ENCODE measurements at places on chromosomes 16 and 17.

GRCh38 chr17:7745748-7746470 lies 28.4 kb downstream of the DNAH2 start:
- DNase-seq: no peak

- no peak for DNase-seq
Measured at GRCh38 chr16:56935201-56935600, 3.3 kb downstream of the HERPUD1 start.

GRCh38 chr17:57662041-57662440 lies 83.1 kb downstream of the CCDC182 start:
- DNase-seq: no peak

DNA sequence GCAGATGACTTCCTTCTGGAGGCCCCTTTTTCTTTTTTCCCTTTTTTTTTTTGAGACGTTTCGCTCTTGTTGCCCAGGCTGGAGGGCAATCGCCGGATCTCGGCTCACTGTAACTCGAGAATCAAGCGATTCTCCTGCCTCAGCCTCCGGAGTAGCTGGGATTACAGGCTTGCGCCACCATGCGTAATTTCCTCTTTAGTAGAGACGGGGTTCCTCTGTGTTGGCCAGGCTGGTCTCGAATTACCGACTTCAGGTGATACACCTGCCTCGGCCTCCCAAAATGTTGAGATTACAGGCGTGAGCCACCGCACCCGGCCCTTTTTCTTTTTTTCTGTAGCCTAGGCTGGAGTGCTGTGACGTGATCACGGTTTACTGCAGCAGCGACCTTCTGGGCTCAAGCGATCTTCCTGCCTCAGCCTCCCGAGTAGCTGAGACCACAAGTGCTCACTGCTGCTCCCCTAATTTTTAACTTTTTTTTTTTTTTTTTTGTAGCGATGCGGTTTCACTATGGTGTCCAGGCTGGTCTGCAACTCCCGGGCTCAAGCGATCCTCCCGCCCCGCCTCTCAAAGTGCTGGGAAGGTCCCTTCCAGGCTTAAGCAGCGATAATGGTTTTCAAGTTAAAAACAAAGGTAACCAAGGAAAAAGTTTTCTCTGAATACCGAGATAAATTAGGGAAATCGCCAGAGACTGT lies 956 bp upstream of the IST1 start:
- no peak for DNase-seq

DNA sequence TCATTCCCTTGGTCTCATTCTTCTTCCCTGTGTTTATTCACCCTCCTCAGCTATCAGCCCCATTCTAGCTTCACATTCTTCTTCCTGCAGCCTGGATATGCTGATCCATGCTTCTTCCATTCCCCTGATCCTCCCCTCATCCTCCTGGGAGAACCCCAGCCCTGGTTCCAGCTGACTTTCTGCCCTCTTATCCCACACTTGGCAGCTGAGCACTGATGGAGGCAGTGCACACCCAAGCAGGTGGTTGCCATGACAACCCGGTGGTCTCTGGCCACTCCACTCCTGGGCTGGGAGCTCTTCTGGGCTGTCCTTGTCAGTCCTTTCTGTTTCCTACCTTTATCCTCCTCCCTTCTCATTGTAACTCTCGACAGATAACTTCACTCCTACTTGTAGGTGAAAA lies 16.7 kb upstream of the TUBG2 start:
- no peak for DNase-seq

DNA sequence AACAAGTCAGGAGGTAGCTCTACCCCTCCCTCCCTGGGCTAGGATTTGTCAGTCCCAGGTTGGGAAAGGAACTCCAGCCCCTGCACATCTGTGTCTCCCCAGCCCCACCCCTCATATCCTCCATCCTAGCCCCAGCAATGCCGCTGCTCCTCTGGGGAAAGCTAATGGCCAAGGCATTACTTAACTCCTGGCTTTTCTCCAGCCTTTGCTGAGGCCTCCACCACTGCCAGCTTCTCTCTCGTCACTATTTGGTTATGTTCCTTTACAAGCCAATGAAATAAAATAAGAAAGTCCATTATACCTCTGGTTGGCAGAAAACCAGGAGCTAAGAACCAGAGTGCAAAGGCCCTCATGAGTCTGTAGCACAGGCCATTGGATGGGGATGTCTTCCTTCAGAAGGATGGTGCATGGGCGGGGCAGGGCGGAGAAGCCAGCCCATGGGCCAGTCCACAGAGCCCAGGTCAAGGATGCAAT lies 171.0 kb downstream of the CCDC182 start:
- DNase-seq: no peak

DNA sequence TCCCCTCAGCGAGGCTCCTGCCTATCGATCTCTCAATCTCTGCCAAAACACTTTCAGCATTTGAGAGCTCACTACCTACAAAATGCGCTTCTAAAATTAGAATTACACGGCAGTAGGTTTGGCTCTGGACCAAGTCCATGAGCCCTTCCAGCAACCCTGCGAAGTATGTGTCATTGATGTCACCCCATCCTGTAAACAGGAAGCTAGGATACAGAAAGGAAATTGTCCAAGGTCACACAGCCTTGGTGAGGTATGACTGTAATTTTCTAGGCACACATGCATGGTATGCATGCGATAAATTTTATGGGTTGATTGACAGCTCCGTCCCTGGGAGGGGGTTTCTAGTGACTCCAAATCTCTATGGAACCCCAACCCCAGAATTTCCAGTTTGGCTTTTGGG lies 330.3 kb upstream of the CDH5 start:
- no peak for DNase-seq

- no peak for DNase-seq
Measured at GRCh38 chr17:40675905-40676304, 10.9 kb upstream of the KRT222 start.

DNA sequence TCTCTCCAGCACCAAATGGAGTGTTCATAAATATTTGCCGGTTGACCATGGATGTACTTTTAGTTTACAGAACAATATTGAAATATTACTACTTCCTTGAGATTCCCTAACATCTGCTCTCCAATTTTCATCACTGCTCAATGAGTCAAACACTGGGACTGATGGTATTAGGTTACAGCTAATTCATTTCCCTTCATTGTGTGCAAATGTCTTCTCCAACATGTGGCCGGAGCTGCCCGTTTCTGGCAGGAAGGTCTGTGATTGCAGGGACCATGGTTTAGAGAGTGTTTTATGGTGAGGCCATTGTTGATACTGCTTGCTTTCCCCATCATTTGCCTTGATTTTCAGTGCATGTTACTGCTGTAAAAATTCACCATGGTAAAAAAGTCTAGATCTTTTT lies 209.3 kb downstream of the HS3ST3B1 start:
- no peak for DNase-seq

DNA sequence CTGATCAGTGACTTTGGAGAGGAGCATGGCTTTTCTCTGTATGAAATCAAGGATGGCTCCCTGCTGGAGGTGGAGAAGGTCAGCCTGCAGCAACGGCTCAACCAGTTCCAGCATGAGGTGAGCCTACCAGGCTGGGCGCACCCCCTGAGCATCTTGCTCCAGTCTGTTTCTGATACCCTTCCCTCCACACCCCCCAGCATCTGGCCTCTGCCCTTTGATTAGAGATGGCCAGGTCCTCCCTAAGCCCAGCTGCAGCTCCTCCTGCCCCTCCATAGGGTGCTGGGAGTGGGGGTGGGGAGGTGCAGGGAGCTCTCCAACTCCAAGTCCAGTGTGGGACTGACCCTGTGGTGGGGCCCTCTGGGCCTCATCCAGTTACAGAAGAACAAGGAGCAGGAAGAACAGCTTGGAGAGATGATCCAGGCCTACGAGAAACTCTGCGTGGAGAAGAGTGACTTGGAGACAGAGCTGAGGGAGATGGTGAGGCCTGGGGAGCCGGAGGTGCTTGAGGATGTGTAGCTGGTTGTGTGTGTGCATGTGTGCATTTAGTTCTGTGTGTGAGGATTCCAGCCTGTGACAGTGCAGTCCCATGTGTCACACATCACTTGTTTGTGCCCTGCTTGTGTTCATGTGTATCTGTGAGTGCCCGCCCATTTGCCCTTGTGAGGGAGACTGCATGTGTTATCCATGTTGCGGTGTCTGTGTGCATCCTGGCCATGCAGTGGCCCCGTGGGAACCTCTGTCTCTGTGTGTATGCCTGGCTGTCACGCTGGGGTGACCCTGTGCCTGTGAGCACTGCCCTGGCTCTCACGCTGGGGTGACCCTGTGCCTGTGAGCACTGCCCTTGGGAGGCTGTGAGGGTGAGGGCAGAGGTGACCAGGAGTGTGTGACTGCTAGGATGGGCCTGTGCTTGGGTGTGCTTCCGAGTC lies 3.0 kb downstream of the TBKBP1 start:
- no peak for DNase-seq

DNA sequence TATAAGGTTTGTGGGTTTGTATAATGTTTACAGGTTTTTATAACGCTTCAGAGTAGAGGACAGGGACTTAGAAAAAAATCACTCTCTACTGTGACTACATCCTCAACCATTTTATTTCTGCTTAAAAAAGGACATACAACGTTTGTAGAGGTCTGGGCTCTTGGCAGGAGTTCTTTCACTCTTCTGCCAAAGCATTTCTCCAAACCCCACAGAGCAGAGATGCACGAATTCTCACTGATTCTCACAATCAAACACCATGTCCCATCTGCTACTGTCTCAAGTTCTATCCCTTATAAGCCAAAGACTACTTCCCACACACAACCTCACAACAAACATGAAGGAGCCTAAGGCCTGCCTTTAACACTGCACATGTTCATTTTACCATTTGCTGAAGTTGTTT lies 7.0 kb upstream of the ANKFY1 start:
- no peak for DNase-seq

DNA sequence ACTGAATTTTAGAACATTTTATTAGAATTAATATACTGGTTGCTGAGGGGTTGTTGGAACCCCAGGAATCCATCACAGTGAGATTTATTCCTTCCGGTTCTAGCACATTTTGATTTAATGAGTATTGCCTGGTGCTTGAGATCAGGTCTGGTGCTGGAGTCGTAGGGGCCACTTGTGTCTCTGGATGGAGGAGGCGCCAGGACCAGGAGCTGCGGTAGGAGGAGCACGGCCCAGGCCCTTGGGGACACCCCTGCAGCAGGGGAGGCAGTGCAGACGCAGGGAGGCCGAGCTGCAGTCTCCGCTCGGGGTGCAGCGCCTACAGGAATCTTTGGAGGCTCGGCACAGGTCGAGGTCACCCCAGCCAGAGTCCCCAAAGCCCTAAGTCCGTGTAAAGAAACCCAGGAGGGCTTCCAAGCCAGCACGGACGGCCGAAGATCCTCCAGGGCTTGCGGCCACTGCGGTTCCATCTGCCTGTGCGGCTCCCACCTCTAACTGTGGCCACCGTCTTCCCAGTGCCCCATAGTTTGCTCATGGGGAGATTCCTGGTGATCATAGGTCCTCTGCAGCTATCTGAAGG lies 66.2 kb upstream of the CREBBP start:
- DNase-seq: no peak

Data from stimulated activated CD8-positive, alpha-beta memory T cell treated with anti-CD3 and anti-CD28 coated beads, Interleukin-4, amount 100 ng/mL, for 24 hours (primary cell).